ENCODE measurements at places on chromosomes 5 and 9.

DNA sequence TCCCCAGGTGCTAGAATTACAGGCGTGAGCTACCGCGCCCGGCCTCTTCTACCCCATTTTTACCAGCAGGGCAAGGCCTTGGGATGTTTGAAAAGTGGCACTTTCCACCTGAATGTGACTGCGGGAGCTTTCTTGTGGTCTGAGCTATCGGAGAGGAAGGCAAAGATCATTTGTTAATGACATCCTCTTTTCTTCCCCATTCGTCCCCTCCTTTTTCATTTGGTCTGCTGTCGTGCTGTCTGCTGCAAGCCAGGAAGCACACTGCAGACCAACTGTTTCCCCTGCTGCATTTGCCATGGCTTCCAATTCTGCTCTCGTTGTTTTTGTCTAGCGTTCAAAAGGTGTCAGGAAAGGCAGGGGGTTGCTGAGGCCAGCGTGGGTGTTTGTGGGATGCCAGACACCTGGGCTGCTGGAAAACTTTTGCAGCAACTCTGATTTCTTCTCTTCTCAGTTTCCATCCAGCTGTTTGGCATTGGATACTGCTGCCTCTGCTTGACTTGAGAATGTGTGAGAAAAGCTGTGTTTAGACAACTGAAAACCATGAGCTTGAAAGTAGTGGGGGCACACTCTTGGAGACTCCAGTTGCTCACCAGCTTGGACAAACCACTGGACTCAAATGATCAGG is 196.4 kb upstream of the MSX2 start:
- DNase-seq, result no peak

- peak; percentile 26 for DNase-seq
These were observed 594 bp downstream of the FAM120A start for GRCh38 chr9:93451849-93452709.

DNA sequence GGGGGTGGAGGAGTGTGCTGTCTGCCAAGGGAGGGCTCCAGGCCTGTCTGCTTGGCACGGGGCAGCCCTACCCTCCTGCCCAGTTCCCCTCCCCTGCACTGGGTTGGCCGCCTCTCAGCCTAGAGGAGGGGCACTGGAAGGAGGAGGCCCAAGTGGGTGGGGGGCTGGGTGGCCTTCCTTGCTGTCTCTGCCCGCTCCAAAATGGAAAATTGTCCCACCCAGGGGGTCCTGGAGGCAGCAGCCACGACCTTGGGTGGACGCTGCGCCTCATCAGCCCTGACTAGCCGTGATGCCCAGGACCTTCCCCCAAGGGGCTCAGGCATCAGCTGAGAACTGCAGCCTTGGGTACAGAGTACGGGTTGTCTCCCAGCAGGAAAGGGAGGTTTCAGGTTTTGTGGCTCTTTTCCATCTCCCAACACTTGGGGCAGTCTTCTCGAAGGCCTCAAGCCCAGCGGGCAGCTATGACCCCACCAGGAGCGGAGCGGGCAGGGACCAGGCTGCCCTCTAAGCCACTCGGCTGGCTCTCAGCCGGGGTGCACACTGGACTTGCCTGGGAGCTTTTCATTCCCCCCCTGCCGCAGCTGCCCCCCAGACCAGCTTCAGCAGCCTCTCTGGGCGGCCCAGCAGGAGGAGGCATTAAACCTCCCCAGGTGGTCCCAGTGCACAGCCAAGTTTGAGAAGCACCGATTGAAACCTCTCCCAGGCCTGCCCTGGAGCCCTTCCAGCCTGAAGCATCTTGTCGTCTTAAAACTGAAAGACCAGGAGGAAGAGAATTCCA is 20.6 kb downstream of the NTNG2 start:
- DNase-seq, result no peak

- DNase-seq, result peak; percentile 43
These were observed 57.2 kb downstream of the COL5A1 start for GRCh38 chr9:134698587-134699342.

GRCh38 chr9:121237916-121238315 is 30.0 kb upstream of the GSN start:
- DNase-seq, result no peak

- DNase-seq, result no peak
These were observed 158.6 kb upstream of the PPP1R26 start for GRCh38 chr9:135320943-135321342.
